ENCODE measurements at places on chromosomes 7 and 10.

GRCh38 chr10:47349941-47350371 is 1.8 kb downstream of the RBP3 start:
- DNase-seq = no peak

DNA sequence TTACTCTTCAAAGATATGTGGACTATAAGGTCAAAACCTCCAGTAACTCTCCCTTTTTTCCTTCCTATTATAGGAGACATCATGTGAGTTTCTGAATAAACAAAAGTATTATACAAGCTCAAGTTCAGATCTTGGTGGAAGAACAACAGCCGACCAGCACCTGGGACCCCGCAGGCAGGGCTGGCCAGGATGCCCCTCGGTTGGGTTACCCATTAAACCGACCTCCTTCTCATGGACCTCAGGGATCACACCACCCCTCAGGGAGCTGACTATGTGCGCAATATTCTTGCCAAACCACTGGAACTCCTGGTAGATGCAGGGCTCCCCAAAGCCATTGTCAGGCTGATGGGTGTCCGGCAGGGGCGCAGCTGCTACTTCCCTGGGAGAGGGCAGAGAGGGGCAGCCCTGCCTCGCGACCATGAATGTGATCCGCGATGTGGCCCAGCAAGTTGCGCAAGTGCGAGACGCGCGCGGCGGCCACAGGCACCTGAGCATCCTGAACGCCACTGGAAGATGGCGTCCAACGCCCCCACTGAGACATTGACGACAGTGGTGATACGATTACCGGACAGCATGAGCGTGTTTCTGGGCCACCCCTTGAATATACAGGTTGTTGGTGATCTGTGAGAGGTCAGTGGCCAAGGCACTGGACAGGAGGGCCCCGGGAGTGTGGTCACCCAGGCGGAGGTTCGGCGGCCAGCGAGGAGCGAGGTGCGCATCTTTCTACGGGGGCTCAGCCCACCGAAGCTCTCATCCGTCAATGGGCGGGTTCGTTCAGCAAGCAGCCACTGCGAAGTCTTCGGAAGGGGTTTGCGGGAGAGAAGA is 161.3 kb downstream of the IPMK start:
- no peak for DNase-seq

- DNase-seq = no peak
Measured at GRCh38 chr7:91776171-91776570, 104.3 kb downstream of the MTERF1 start.

- peak; percentile 58 for DNase-seq
Measured at GRCh38 chr10:58335306-58336005, 650 bp downstream of the UBE2D1 start.

GRCh38 chr7:107122486-107122911 is 46.3 kb upstream of the HBP1 start:
- peak; percentile 93 for DNase-seq

DNA sequence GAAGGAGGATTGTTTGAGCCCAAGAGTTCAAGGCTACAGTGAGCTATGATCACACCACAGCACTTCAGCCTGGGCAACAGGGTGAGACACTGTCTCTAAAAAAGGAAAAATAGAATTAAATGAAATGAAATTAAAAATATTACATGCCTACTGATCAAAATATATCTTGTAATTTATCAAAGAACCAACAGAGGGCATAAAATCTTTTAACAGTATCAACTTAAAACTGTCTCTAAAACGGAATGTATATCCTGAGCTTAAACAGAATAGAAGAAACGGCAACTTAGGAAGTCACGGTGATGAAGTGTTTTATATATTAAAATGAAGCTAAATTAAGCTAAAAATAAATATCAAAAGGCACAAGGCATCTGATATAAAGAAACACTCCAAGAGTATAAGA is 78.8 kb downstream of the MTPAP start:
- no peak for DNase-seq

DNA sequence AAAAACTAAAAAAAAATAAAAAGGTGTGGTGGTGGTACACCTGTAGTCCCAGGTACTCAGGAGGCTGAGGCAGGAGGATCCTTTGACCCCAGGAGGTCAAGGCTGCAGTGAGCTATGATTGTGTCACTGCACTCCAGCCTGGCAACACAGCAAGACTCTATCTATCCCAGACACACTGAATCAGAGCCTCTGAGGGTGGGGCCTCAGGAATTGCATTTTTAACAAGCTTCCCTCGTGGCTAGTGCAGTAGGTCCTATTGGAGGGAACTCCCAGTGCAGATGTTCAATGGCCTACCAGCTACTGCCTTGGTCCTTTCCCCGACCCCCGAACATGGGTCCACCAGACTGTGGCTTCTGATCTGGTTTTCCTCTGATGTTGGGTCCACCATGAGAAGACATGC is 14.9 kb downstream of the STRA8 start:
- no peak for DNase-seq

DNA sequence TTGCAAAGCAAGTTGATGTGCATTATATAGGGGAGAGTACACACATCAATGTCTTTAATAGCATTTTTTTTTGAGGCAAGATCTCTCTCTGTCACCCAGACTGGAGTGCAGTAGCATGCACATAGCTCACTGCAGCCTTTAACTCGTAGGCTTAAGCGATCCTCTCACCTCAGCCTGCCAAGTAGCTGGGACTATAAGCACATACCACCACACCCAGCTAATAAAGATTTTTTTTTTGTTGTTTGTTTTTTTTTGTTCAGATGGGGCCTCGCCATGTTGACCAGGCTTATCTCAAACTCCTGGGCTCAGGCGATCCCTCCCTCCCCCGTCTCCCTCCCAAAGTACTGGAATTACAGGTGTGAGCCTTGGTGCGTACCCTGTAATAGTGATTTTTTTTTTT is 1.5 kb downstream of the UMAD1 start:
- no peak for DNase-seq

GRCh38 chr7:69438584-69439412 is 159.5 kb upstream of the AUTS2 start:
- DNase-seq = no peak

GRCh38 chr10:30383356-30383755 is 34.3 kb upstream of the MTPAP start:
- DNase-seq = no peak

GRCh38 chr7:117279931-117280557 is 42.8 kb downstream of the WNT2 start:
- no peak for DNase-seq

GRCh38 chr7:129311429-129311828 is 86.6 kb downstream of the AHCYL2 start:
- no peak for DNase-seq

- no peak for DNase-seq
Measured at GRCh38 chr10:48794074-48794473, 109.4 kb downstream of the WDFY4 start.

DNA sequence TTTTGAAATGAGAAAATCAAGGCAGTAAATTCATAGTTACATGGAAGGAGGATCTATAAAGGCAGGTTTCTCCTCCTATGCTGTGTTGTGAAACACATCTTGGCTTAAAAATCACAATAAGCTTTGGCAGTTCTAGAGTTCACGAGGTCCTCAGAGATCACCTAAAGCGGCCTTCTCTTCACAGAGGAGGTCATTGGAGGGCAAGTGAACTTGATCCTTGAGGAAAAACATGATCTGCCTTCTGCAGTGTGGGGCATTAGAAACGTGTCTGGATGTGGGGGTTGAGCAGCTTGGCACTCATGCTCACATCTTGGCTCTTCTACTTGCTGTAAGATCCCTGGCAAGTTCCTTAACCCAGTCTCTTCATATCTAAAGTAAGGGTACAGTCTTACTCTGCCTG is 96.1 kb upstream of the BMPER start:
- DNase-seq = no peak

GRCh38 chr7:138813945-138814344 is 15.9 kb upstream of the ATP6V0A4 start:
- no peak for DNase-seq

DNA sequence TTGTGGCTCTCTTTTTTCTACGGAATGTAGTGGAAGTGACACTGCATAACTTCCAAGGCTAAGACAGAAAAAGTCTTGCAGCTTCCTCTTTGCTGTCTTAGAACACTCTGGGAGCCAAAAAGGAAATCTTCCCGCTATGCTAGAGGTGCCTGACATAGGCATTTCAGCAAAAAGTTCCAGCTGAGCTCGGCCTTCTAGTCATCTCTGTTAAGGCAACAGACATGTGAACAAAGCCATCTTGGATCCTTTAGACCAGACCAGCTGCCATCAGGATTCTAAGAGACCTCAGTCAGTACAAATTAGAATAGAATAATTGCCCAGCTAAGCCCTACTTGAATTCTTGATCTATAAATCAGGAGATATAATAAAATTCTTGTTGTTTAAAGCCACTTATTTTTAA is 16.3 kb upstream of the COL1A2 start:
- no peak for DNase-seq

- DNase-seq = no peak
Measured at GRCh38 chr10:14023673-14024328, 306.9 kb downstream of the FRMD4A start.

DNA sequence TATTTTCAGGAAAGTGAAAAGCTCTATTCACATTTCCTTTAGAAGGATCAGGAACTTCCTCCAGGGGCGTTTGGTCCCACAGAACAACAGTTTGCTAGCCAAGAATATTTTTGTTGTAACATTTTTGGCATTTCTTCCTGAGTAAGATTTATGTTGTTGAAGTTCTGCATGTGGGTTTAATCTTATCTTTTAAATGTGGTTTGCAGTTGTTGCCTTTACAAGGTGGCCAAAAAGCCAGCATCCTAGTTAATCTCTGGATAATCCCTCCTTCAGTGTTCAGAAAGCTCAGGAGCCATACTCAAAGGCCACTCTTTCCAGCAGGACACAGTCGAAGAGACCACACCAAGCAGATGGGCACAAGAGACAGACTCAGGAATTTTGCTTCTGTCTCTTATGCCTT is 30.0 kb downstream of the SLC26A4 start:
- DNase-seq = no peak

- DNase-seq = peak; percentile 97
Measured at GRCh38 chr10:110398419-110399105, 93.8 kb upstream of the SMNDC1 start.

DNA sequence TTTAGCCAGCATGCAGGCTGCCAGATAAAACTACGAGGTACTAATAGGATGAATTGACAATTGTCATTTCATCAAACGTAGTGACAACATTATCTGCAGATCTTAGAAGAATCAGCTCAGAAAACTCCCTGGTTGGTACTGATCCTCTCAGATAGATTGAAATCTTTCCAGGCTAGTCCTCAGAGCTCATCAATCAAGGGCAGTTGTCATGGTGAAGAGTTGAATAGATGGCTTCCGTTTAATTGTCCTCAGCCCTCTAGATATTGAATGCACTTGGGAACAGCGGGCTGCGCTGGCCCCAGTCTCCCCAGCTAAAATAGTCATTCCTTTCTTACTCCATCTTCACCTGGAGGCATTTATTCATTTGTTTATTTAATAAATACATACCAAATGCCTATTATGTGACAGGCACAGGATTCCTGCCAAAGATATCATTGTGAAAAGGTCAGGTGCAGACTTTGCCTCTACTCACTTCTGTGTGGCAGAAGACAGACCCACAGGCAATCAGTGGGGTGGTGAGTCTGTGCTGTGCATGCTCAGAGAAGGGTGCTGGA is 1081.6 kb downstream of the TYW1 start:
- no peak for DNase-seq

DNA sequence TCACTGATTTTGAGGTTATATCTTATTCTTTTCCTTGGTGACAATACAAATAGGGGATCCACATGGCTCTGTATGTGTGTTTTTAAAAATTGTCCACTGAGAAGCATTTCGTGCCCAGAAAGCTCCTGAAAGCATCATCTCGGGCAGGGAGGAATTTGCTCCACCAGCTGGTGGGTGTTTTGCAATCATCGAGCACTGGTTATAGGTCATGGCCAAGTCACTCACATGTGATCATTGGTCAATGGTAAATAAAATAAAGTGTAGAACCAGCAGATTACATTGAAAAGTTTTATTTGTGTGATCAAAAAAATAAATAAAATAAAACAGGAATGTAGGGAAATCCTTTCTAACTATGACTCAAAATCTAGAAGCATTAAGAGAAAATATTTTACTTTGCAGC is 23.0 kb upstream of the SNX13 start:
- peak; percentile 56 for DNase-seq

DNA sequence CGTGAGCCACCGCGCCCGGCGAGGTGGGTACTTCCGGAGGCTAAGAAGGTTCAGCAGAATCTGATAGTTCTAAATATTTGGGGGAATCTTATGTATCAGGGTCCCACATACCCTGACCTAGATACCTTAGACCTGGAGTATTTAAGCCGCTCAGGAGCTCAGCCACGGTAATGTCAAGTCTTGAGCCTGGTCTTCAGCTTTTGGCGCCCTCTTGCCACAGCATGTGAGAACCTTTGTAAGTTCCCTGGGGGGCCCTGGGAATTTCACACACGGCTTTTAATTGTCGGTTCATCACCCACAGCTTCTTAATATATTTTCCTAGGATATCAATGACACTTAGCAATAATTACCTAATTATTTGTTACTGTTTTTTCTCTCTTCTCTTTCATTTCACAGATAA is 324.3 kb upstream of the GALNT17 start:
- DNase-seq = no peak

- no peak for DNase-seq
Measured at GRCh38 chr7:5492636-5493020, 69.0 kb upstream of the TNRC18 start.

- DNase-seq = peak; percentile 100
Measured at GRCh38 chr7:25854608-25855497, 297.1 kb upstream of the NFE2L3 start.

DNA sequence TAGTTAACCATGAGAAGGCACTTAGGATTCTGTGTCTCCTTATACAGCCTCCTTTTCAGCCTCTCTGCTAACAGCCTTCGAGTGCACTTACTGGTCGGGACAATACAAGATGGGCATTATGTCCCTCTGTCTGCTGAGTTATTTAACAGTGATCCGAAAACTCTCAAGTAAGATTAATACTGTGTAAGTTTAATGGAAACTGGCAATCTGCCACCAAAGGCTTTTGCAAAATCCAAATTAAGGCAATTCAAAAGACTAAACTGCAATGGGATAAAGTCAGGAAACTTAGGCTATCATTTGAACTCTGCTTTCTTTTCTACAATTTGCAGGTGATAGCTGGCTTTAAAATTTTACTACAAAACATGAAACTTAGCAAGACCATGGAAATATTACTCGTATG is 477.8 kb downstream of the TFEC start:
- no peak for DNase-seq

DNA sequence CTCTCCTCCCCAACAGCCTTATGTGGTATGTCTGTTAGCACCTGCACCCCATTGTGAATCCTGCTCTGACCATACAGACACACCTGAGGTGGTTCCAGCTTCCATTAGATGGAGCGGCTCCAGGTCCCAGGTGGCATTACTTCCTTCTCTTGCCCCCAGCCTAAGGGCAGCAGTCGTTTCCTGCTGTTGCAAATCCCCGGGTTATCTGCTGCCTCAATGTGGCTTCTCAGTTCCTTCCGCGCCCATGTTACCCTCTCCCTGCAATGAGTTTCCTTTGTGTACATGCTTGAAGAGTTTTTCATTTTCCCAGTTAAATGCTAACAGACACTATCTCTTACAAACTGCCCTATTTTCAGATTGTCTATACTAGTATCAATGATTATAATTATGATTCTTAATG is 62.8 kb upstream of the PRKCQ start:
- DNase-seq = no peak

DNA sequence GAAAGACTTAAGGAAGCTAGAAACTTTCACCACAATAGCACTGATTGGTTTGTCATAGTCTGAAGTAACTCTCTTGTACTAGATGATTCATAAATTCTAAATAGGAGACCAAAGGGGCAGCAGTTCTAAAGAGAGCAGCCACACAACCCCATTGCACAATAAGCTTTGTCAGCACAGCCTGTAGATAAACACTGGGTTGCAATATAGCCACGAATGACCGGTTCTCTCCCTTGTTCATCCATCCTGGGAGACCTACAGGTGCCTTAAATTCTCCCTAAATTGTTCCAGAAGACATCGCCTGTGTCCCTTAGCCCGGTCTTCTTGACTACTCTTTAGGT is 167.0 kb downstream of the SNX13 start:
- DNase-seq = peak; percentile 96

All from mesenchymal stem cell (in vitro differentiated cells and primary cell).